ENCODE measurements at places on chromosomes 1 and 21.

DNA sequence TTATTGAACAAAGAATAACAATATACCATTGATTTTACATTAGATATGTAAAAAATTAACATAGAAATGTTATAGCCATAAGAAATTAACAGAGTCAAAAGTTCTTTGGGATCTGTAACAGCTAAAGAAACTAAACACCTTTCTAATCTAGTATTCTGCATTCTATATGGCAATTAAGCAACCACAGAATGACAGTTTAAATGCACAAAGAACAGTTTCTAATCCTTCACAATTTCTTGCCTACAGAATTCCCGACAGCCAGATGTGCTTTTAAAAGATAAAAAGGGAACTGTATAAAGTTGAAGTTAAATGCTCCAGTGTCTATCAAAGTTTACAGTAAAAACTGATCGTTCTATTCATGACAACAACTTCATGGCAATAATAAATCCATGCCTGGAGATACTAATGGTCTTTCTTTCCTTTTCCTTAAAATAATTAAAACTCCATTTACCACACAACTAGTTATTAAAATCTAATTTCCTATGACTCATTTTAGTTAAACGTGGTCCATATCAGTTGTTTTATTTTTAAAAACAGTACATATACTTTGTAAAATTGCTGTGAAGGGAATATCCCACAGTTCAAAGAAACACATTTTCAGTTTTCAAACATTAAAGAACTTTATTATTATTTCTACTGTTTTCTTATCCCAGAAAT lies 110.2 kb downstream of the EIF4G3 start:
- no peak for DNase-seq

DNA sequence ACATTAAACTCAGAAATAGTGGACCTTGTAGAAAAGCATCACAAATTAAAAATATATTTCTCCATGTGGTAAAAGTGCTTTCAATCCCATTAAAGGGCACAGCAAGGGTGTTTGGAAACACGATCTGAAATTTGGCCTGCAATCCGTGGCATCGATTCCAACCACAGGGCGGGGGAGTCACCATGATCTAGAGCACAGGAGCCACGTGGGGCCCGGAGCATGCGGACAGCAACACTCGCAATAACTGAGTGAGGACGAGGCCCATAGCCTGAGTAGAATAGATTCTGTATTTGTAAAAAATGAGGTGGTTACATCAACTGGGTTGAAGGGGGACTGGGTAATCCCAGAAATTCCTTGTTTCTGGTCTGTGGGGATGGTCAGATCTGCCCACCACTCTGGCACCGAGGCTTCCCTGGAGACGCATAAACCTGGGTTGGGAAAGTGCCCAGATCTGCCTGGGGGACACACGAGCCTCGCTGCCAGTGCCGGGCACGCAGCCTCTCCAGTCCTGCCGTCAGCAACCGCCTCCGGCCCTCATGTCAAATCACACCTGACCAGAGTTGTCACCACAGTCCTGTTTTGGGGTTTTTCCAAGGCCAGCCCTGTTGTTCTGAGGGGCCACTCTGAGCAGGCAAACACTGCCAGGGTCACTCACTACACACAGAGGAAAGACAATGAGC lies 104.3 kb downstream of the PGBD5 start:
- DNase-seq = no peak

DNA sequence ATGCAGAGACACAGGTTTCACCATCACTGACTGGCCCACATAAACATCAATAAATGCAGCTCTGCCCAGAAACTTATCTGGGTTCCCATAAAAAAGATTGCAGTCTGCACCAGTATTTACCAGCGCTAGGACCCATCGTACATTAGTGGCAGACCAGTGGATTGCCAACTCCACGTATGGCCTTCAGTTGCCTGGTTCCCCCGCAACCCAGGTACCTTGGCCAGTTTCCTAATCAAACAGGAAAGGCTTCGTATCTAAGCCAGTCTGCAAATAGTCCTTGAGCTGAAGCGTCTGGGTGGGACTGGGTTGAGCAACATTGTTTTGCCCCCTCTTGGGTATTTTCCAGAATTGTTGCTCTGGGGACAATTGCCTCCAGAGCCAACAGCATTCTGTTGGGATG lies 1639.3 kb downstream of the MRPL39 start:
- no peak for DNase-seq

DNA sequence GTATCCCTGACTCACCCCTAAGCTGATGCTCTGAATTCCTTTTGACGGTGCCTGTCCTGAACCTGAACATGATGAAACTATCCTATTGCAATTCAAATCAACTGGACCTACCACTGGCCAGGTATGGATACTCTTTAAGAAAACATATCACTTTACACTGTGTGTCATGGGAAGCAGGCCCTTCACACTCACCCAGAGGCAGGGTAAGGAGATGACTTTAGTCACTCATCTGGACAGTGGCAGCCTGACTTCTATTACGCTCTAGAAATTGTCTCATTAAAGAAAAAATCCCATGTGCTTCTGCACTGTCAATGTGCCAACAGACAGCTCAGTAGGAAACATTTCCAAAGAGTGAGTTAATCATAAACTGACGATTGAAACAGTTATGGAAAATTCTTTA lies 94.3 kb downstream of the VAV3 start:
- no peak for DNase-seq

DNA sequence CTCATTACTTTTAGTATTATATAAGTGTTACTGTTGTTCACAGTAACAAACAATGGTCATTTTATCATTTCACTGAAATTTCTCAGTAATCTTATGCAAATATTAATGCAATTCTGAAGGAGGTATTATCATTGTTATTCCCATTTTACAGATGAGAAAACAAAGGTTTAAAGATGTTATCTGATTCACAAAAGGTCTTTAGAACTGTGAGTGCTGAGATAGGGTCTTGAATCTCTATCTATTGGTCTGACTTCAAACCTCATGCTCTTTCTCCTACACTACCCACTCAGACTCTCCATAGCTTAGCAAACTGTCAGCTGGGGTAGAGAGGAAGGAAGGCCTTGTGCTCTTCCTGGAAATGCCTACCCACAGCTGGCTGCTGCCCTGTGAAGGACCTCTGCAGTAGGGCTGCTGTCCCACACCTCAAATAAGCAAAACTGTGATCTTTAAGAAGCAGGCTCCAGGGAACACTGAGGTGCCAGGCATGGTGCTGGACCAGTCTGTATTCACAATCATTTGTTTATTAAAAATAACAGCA lies 6.2 kb upstream of the OSCP1 start:
- DNase-seq = no peak

DNA sequence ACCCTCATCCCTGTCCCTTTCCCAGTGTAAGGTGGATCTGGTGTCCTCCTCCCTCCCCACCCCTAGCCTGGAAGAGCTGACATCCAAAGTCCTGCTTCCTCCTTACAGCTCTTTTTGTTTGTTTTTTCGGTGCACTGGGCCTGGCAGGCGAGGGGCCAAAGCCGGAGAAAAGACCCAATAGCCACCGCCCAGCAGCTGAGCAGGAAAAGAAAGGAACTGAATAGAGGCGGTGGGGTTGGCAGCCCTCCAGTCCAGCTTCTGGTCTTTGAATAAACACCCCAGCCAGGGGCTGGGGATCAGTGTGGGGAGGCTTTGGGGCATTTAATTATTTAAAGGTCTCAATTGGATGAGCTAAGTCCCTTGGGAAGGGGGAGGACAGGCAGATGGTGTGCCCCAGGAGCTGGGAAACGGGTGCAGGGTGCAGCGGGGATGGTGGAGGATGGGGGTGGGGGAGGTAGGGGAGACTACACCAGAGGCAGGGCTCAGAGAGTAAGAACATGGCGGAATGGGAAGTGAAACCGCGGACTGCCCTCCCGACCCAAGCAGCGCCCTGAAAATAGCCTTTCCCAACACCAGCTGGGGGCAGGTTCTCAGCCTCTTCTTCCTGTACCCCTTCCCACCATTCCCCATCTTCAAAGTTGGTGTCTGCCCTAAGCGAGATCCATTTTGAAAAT lies 20.2 kb downstream of the BTG2 start:
- DNase-seq = peak; percentile 80

DNA sequence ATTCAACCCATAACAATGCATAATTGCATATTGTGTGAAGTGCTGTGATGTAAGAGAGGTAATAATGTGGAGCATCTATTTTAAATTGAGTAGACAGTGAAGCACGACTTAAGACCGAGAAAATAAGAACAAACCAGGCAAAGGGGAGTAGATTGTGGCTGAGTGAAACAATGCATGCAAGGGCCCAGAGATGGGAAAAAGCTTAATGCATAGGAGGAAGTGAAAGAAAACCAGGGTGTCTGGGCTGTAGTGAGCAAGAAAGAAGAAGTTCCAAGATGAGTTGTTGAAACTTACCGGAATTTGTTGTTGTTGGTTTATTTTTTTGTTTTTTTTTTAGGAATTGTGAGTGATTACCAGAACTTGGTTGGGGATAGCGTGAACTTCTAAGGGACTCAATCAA lies 104.7 kb downstream of the SNX7 start:
- DNase-seq = peak; percentile 31

- DNase-seq = no peak
Observed at GRCh38 chr1:33723251-33723650, 140.6 kb upstream of the HMGB4 start.

- DNase-seq = no peak
Observed at GRCh38 chr1:111813440-111814304, 58.0 kb downstream of the DDX20 start.

DNA sequence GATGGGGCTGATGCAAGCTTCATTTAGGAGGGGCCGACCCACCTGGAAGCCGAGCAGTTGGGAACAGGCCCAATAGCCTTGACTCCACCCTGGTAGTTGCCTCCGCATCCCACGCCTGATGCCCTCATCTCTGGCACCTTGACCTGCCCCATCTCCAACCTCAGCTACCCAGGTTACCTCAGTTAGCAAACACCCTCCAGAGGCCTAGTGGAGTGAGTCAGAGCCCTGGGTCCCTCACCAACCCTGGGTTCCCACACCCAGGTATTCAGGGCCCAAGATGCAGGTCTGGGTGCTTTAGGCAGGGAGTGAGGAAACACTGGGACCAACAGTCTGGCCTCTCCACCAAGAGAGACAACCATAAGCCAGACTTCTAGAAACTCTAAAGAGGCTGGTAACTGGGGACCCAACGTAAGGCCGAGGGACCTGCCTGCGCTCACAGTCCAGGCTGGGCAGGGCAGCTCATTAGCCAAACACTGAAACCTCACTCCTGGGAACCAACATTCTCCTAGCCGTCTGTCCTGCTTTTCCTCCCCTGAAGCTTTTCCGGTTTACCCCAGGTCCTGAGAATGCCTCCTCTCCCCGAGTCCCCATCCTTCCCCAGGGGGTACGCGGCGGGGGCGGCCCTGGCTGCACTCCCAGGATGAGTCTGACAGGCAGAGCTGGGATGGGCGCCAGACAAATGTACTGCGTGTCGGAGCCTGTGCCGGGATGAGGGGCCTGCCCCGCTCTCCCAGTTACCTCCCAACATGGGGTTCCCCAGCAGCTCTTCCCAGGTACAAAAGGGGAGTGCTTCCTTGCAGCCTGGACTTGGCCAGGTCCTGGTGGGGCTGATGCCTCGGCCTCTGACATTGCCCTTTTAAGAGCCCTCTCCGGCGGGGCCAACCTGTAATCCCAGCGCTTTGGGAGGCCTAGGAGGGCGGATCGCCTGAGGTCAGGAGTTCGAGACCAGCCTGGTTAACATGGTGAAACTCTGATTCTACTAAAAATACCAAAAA lies 8.9 kb upstream of the CELSR2 start:
- DNase-seq = no peak

GRCh38 chr1:200302921-200303290 lies 106.9 kb downstream of the ZNF281 start:
- DNase-seq = peak; percentile 79

DNA sequence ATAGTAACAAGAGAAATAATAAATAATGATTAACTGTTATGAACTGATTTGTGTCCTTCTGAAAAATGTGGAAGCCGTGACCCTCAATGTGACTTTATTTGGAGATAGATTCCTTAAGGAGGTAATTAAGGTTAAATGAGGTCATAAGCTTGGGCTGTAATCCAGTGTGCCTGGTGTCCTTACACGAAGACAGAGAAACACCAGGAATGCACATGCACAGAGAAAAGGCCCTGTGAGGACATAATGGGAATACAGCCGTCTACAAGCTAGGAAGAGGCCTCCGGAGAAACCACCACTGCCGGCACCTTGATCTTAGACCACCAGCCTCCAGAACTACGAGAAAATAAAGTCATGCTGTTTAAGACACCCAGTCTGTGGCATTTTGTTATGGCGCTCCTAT lies 215.9 kb downstream of the NEGR1 start:
- DNase-seq = no peak

- DNase-seq = peak; percentile 48
Observed at GRCh38 chr1:58968360-58968952, 184.6 kb upstream of the JUN start.

DNA sequence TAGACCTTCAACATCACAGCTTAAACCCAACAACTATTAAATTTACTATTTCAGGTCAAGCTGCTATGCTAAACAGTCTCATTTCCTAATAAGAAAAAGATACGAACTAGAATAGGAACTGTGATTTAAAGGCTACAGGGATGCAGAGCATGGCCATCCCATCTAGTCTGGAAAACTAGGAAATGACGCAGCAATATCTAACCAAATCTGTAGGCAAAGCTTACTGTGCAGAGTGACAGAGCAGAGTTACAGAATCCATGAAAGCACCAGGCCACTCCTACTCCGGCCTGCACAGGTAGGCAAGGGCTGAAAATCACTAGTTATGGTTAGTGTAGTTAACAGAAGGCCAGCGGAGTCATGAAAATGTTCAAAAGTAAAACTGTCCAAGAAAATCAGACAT lies 2.1 kb downstream of the HLCS start:
- no peak for DNase-seq

DNA sequence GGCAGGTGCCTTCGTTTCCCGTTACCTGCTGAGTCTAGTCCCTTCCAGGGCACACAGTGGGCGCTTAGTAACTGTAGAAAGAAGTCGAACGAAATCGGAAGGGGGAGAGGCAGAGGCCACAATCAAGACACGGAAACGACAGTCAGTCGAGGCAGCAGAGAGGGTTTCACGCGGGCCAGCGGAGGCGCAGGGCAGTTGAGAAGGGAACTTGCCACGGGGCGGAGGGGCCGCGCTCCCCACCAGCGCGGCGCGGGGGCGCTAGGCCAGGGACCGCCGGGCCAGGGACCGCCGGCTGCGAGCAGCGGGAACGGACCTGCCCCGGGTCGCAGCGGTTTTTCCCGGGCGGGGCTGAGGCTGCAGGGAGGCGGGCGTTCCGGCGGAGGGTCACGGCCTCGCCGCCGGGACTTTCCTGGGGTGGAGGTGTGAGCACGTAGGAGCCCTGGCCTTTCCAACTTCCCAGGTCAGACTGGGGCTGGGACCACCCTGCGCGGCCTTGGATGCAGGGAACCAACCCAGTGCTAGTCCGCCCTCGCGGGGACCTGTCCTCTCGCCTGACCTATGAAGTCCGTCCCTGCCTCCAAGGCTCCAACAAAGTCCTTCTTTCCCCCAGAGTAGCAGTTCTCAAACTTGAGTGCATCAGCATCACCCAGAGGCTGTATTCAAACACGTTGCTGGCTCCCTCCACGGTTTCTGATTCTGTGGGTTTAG lies 150.1 kb upstream of the FGGY start:
- no peak for DNase-seq

GRCh38 chr21:34813266-34813894 lies 144.6 kb downstream of the CLIC6 start:
- DNase-seq = no peak

DNA sequence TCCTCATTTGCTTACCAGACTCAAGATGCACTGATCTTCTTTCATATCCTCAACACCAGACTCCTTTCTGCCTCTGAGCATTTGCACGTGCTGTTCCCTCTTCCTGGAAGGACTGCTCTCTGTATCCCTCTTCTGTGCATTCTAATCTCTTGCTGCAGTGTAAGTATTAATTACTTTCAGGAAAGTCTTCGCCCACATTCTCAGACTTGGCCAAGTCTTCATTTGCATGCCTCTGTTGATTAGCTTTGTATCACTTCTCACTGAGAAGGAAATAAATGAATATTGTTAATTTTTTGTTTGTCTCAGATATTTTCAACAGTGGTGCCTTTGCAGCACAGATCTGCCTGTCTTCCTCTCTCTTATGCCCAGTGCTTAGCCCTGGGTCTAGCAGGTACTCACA lies 50.3 kb upstream of the RAB3GAP2 start:
- no peak for DNase-seq

Measured in globus pallidus (tissue), 1 donor.